ENCODE measurements at places on chromosomes 11 and 22.

- DNase-seq: no peak
Observed at GRCh38 chr11:67321313-67321871, 18.1 kb downstream of the SSH3 start.

DNA sequence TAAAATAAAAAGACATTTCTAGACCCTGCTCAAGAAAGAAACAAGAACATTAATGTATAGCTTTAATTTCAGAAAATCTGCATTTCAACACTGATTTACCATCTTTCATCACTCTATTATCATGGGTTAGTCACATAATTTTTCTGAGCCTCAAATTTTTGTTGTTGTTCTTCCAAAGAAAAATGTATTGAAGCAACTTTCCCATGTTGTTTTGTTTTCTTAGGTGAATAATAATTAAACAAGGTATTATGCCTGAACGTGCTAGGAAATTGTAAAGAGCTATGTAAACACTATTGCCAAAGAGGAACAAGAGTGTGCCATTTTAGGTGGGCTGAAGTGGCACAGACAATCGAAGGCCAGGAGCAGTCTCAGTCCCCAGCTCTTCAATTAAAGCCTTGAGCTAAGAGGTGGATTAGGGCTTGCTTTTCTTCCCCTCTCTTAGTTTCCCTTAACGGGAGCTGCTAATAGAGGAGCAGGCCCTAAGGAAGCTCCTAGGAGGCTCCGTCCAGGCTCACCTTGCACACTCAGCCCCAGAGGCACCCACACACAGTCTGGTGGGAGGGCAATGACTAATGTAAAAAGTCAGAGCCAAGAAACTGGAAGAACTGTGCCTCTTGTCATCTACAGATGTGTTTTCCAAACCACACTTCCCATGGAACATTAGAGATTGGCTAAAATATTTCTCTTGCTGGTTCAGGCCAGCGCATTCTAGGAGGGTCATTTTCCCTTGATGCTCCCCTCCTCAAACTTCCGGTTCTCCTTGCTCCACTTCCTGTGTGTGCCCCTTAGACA lies 8.8 kb upstream of the UBASH3B start:
- DNase-seq: no peak

DNA sequence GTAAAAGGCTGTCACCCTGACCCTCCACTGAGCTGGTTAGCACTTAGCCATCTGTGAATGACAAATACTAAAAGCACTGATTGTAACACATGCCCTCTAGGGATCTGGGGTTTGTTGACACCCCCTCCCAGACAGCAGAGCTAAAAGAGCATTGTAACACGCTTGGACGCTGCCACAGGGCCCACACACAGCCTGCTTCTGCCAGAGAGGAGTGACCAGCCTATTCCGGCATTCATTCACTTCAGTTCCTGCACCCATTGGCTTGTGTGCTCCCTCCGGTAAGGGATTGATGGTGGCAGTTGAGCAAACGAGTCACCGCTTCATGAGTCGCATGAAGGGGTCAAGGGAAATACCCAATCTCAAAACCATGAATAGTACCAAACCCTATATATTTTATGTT lies 15.8 kb downstream of the OR10D3 start:
- no peak for DNase-seq

DNA sequence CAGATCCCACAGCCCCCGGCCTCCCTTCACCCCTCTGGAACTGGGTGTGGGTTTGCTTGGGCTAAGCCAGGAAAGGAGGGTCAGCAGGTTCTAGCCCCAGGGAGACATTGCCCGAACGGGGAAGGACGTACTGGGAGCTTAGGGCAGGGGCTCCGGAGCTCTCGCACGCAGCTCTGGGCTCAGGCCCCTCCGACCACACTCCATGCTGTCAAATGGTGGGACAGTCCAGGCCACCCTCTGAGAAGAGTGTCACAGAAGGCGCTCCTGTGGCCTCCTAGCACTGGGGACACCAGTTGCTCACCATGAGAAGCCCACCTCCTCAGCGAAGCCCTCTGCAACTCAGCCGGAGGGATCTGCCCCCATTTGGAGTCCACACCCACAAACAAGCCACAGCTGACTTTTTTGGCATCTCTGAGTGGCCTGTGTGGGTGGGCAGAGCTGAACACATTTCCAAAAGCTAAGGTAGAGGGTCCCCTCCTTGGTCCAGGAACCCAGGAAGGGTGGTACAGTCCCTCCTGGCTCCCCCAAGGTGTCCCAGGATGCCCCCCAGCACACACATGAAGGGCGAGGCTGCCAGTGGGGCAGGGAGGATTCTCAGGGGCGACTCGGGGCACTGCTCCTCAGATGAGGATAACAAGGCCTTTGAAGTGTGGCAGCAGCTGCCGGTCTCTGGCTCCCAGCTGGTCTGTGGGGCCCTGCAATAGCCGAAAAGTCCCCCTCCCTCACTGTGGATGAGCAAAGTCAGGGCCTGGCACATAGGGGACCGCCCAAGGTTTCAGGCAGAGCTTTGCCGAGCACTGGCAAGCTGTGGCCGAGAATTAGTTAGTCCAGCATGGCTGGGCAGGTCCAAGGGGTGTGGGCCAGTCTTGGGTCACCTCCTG lies 13.0 kb upstream of the TEF start:
- DNase-seq: peak; percentile 37

DNA sequence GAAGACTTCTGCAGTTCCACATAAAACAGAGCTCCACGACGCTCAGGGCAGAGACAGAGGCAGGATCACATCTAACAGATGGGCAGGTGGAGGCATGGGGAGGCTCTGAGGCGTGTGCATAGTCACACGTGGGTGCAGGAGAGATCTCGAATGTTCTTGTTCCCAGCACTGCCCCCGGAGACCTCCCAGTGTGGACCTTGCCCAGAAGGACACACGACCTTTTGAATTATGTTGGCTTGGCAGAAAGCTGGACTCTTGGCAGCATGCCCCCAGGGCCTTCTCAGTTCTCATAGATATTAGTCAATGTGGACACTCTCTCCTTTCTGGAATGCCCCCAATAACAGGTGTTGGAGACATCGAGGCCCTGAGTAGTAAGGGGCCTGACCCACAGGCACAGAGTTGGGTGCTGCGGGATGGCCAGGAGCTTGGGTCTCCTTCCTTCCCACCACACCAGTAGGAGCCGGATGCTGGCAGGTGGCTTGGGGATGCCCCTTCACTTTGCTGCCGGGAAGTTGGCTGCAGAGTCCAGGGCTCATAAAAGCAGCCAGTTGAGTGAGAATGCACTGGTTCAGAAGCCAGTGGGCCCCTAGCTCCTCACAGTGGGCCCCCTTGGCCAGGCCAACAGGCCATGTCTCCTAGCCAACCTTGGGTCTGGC lies 12.1 kb downstream of the MYEOV start:
- DNase-seq: no peak

- no peak for DNase-seq
Observed at GRCh38 chr11:44862558-44863101, 88.1 kb downstream of the TP53I11 start.

- DNase-seq: no peak
Observed at GRCh38 chr11:120578596-120579154, 67.1 kb downstream of the GRIK4 start.

DNA sequence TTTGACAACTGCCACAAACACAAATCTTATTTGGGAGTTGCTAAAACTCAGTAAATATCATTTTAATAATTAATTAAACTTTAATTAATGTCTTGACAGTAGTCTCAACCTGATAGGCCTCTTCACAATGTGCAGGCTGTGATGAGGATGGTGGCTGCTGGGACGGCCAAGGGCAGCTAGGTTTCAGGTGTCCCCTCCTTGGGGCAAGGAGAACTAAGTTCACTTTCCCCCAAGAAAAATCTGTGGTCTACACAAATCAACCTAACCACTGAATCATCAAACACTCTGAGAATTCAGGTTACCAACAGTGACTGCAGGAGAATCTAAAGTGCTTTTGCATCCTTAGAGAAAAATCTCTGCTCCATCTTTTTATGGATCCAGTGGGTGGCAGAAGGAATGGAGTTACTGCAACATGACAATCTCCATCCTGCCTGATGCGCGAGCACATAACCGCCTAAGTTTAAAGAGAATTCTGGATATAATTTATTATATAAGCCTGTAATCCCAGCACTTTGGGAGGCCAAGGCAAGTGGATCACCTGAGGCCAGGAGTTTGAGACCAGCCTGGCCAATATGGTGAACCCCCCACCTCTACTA lies 289.7 kb downstream of the KIRREL3 start:
- DNase-seq: no peak

GRCh38 chr11:92865352-92865751 lies 104.1 kb upstream of the MTNR1B start:
- no peak for DNase-seq

- no peak for DNase-seq
Observed at GRCh38 chr11:14861680-14862079, 30.4 kb downstream of the CYP2R1 start.

DNA sequence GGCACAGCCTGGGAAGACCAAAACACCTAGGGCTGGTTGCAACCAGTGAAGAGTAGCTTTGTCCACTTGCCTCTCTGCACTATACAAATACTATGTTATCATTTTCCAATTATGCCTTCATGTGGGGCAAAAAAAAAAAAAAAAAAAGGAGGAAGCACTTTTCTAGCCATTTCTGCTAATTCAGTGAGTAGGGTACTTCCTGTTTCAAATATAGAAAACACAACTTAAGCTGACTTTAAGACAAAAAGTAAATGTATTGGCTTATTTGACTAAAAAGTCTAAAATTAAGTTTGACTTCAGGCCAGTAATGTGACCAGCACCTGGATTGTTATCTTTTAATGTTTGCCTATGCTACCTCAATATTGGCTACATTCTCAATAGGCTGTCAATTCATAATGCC lies 15.3 kb downstream of the CCDC73 start:
- DNase-seq: no peak

- DNase-seq: no peak
Observed at GRCh38 chr22:40326905-40327735, 19.2 kb upstream of the ADSL start.

- no peak for DNase-seq
Observed at GRCh38 chr11:115499241-115499799, 4.9 kb downstream of the CADM1 start.

DNA sequence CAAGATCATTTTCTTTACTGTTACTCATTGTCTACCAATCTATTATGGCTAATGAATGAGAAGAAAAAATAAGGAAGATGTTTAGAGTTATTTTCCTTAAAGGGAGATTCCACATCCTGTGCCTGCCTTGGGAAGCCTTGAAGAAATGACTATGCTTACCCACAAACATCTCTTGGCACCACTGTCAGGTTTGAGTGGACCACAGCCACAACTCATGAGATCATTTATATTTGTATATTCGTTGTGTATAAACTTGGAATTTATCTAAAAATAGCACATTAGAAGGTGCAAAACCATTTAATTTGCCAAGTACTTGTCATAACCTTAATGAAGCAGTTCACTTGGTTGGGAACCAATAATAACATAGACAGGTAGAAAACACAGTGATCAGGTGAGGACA lies 740.8 kb downstream of the DLG2 start:
- DNase-seq: no peak

DNA sequence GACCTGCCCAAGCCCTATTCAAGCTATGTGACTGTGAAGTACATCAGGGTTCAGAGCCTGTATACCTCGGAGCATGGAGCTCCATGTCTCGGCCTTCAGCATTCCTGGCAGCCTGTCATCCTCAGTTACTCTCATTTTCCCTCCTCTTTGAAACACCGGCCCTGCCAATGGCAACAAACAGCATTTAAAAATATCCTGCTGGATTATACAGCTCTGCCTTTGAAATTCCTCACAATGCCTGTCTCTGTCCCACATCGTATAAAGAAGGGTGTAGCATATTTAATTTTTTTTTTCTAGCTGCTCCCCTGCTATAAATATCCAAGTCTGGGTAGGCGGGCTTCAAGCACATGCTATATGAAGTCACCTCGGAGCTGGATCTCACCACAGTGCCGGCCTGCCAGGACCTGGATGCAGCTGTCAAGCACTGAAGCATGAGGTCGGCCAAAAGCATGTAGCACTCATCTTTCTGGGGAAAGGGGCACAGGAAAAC lies 11.8 kb downstream of the ABTB2 start:
- peak; percentile 45 for DNase-seq

- DNase-seq: no peak
Observed at GRCh38 chr11:43010042-43010441, 301.8 kb upstream of the API5 start.

DNA sequence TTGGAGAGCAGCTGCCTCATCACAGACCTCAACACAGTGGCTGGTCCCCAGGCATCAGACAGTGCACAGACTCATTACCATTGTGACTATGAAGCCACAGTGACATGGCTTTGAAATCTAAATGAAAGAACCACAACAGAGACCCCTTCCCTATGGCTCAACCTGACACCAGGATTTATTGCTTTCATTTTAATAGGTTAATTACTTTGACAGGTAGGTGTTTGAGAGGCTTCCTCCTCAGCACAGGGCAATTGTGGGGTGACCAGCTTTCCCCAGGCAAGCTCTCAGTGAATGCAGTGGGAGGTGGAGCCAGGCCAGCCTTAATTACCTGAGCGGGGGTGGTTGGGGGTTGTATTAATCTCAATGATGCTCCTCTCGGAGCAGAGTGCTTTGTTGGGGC lies 102.3 kb downstream of the CHST1 start:
- no peak for DNase-seq

DNA sequence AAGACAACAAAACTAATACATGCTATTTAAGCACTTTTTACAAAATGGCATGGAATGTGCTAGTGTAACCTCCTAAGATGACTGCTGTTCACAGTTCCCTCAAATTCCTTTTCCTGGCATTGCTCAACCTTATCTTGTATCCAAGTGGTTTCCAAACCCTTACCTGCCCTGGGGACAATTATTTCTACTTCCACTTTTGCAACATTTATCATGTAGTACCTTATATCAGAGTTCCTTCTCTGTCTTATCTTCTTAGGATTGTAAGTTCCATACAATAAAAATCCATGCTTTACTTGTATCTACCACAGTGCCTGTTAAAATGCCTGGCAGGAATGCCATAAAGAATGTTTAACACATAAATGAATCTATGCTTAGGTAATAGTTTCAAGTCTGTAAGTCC lies 109.2 kb upstream of the MTMR2 start:
- no peak for DNase-seq

DNA sequence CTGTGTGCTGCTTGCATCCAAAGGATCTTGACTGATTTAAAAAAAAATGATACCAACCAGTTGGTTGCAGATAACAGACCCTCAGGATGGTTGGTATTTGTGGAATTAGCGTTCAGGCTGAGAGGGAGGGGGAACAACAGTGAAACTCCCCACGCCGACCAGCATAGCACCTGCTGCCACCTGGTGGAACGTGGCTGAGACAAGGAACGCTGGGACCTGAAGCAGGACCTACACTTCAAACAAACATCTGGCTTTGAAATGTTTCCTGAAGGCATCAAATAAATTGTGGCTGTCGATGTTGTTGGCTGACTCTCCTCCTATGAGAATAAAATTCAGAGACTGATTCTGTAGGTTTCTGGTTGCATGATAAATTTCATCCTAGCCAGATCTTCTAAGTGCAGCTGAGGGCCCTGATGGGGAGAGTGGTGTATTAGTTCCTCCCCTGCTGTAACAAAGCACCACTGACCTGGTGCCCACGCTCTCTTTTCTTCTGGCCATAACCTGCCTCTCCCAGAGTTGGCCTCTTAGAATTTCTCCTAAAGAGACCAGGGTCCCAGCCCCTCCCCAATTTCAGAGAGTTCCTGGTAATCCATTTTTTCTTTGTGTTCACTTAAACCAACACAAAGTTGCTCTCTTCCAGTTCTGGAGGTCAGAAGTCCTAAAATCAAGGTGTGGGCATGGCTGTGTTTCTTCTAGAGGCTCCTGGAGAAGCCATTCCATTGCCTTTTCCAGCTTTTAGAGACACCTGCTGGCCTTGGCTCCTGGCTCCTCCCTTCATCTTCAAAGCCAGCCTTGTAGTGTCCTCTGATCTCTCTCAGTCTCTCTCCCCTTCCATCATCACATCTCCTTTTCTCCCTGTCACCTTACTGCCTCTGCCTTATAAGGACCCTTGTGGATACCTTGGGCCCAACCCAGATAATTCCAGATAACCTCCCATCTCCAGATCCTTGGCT lies 17.3 kb downstream of the APOL2 start:
- DNase-seq: peak; percentile 60

Measured in head of caudate nucleus (tissue), 42 donors.